ENCODE measurements at places on chromosomes 6 and 20.

DNA sequence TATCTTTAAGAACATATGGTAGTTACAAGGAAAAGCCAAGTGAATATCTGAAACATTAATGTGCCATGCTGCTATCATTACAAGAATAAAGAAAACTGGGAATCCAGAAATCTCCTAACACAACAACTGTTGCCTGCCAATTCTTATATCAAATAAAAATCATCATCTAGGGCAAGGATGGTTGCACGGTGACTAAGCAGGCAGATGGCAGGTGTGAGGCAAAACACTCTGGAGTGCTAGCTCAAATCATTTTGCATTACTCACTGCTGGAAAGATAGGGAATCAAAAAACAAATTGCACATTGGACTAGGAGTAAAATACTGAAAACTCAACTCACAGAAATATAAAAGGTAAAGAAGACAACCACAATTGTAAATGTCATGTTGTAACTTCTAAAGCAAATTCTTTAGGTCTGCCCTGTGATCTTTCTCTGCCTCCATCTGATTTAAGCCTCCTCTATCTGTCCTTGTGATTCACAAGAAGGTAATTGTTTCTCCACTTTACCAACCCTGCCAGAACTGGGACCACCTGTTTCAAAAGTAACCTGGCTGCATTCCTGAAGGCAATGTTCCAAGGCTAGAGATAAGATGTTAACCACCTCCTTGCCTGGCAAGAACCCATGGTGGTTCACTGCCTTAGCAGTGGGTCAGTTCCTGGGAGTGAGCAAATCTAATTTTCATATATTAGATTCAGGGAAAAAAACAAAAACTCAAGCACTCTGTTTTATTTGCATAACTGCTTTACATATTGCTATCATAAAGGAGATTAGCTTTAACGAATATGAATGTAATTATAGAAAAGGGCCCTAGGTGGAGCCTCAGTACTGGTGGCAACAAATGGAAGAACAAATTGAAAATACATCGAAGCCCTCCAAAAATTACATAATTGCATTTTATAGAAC is 33.1 kb upstream of the LCA5 start:
- DNase-seq: peak; percentile 5

- no peak for DNase-seq
Measured at GRCh38 chr6:160124605-160125004, 3.0 kb downstream of the SLC22A1 start.

DNA sequence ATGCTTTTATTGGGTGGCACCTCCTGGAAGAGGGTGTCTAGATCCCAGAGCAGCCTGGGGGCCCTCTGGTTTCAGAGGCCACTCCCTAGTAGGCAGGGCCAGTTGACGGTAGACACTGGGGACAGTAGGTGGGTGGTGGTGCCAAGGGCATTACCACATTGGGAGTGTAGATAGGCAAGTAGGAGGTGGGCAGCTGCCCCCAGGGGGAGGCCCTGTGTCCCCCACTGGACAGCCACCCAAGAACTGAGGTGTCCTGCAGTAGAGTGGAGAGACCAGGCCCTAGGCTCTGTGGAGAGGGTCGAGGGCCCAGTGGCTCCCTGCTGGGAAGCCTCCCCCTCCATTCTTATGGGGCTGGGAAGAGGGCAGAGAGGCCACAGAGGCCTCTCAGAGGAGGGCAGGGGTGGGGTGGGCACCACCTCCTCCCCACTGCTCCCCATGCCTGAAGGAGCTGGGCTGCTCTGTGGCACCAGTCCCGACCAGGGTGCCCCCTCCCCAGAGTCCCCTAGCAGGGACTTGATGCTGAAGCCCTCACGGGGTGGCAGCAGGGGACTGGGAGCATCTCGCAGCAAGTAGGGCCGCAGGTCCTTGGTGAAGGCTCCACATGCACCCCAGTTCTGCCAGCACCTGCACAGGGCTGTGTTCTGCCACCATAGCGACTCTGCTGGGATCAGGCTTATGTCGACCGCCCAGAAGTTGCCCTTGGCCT is 305.0 kb upstream of the KCNQ5 start:
- DNase-seq: no peak

- DNase-seq: no peak
Measured at GRCh38 chr6:30171677-30172471, 8.5 kb downstream of the TRIM15 start.

- no peak for DNase-seq
Measured at GRCh38 chr6:157099912-157100593, 223.3 kb downstream of the TMEM242 start.

DNA sequence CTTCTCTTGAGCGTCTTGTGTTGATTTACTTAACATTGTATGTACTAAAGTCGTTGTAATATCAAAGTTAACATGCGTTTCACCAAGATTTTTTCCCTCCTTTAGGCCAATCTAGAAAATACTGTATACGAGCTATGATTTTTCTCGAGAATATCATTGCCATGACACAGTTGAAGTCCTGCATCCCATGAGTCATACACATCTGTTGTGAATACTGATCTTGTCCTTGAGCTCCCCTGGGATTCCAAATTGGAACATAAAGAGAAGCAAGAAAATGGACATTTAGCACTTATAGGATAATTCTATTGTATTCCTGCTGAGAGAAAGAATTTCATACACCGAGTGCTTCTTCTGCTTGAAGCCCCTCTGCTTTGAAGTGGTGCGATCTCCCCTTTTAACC is 109.6 kb downstream of the SLC35B3 start:
- no peak for DNase-seq

DNA sequence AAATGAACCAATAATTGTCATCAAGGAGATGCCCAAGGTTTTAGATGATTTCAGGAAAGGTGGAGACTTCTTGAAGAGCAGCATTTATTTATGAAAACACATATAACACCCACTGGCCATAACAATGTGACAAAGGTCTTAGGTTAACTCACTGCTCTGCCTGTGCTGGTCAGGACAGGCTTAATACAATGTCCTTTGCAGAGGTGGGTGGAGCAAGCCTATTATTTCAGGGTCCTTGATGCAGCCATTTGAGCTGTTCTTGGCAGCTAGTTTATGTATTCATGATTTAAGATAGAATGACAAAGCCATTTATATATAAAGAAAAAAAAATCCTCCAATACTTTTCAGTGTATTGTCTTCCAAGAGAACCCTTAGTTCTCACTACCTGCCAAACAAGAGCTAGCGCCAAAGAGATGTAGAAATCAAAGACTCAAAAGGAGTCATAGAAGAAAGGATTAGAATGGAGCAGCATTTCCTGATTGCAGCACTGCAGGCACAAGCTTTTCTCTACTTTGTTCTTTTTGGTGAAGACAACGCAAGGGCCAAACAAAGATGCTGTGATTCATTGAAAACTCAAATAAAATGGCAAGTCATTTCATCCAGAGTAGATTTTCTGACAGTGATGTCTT is 124.3 kb upstream of the TSHZ2 start:
- no peak for DNase-seq

DNA sequence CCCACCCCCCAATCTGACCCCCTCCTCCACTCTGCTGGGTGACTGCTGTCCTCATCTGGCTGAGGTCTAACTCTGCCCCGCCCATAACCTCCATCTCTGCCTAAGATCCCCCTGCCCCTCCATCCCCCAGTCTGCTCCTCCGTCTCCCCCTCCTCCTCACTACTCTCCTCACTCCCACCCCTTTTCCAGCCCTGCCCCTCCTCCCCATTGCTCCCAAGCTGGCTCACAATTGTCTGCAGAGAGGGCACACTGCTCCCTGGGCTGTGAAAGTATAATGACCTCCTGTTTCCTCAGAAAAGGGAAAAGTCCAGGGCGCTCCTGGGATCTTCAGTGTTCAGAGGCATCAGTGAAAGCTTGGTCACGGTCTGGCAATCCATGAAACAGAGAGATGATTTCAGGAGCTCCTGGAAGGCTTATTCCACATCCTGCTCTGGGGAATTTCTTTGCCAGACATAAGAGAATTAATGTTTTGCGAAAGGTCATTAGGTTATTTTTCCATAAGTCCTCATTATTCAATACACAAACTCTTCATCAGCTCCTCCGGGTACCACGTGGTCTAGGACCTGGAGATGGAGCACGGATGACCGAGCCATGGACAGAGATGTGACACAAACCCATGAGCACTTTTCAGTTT is 21.5 kb downstream of the CST5 start:
- no peak for DNase-seq

All from NCI-H2107 (cell line).